ENCODE measurements at places on chromosomes 3 and 15. TPM values are rescaled to one million over a fixed set of nuclear protein-coding genes. Genes with fewer than 3 reads are reported as not detected.

DNA sequence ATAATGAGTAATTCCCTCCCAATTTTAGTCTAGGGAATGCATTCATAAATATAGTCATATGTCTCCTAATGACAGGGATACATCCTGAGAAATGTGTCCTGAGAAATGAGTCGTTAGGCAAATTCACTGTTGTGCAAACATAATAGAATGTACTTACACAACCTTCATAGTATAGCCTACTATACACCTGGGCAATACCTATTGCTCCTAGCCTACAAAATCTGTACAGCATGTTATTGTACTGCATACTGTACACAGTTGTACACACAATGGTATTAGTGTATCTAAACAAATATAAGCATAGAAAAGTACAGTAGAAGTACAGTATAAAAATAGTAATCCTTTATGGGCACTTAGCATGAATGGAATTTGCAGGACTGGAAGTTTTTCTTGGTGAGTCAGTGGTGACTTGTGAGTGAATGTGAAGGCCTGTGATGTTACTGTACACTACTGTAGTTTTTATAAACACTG, 6.6 kb downstream of the DTWD1 start:
- DNase-seq: no peak

- no peak for DNase-seq
Observed at GRCh38 chr3:78277220-78277619, 1237.3 kb downstream of the ROBO2 start.

DNA sequence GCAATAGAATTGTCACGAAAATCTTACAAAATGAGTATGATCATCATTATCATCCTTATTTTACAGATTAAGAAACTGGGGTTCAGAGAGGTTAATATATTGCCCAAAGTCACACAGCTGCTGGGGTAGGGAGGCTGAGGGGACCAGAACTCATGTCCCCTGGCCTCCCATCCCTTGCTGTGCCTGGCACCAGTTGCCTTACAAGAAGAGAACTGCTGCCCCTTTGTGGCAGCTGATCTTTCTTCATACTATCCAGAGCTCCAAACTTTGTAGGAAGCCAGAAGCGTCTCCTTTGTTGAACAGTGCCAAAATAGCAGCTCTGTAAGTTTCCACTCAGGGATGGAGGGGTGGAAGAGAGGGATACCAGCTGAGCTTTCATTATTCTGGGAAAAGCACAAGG, 236.8 kb upstream of the TBC1D5 start:
- DNase-seq: no peak

GRCh38 chr15:90924375-90924774, 8.0 kb downstream of the HDDC3 start:
- DNase-seq: no peak

DNA sequence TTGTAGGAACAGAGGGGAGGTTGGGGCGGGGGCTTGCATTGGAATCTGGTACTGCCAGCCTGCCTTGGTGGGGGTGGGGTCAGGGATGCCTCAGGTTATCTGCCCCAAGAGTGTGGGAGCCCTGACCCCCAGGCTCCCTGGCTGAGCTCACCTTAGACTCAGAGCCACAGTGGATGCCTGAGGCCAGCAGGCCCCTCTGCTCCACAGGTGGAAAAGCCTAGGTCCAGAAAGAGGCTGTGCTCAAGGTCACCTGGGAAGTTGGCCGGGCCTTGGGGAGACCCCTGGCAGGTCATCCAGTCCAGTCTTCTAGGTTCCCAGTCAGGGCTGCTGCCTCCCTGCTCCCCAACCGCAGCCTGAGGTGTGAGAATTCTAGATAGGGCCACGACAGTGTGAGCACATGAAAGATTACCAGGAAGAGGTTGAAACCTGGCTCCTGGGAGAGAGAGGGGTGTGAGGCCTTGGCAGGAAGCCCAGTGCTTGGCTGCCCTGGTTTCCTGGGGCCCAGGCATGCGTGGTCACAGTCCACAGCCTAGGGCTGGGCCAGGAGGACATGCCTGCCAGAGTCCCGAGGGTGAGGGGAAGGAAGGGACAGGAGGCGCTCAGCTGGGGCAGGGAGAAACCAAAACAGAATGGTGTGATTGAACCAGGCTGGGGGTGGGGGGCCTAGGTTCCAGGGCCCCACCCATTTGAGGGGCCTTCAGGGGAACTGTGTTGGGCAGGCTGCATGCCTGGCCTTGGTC, 4.9 kb downstream of the HDAC11 start:
- peak; percentile 87 for DNase-seq

DNA sequence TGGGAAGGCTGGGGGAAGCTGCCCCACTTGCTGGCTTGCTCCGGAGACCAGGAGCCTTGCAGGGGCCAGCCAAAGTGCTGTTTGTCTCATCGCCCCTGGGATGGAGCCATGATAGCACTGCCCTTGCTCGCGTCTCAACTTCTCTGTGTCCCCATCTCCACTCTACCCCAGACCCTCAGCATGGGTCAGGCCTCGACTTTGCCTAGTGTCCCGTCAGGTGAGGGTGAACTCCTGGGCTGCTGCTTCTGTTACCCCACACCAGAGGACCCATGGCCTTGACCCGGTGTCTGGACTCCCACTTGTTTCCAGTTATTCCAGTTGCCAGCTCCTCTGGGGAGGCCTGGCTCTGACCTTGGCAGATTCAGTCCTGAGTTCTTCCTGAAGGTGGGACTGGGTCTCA, 36.5 kb upstream of the DUSP7 start:
- DNase-seq: peak; percentile 17

DNA sequence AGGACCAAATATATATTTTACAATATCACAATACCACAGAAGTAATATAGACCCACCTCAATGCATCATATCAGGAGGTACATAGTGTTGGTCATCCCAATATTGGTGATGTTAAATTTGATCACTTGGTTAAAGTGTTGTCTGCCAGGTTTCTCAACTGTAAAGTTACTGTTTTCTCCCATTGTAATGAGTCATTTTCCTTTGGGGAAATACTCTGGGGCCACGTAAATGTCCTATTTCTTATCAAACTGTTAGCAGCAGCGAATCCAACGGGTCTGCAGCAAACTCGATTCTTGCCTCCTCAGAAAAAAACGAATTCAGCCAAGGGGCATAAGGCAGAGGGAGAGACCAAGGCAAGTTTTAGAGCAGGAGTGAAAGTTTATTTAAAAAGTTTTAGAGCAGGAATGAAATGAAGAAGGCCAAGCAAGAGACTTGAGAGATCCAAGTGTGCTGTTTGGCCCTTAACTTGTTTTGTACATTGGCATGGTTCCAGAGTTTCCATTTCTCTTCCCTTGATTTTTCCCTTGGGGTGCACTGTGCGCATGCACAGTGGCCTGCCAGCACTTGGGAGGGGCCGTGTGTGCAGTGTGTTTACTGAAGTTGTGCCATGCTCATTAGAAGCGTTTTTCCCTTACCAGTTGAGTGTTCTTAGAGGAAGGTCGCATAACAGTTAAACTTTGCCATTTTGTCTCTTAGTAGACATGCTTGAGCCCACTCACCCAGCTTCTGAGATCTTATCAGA, 512.5 kb downstream of the AGBL1 start:
- peak; percentile 71 for DNase-seq

- no peak for DNase-seq
Observed at GRCh38 chr3:32438596-32439344, 47.1 kb downstream of the CMTM7 start.

DNA sequence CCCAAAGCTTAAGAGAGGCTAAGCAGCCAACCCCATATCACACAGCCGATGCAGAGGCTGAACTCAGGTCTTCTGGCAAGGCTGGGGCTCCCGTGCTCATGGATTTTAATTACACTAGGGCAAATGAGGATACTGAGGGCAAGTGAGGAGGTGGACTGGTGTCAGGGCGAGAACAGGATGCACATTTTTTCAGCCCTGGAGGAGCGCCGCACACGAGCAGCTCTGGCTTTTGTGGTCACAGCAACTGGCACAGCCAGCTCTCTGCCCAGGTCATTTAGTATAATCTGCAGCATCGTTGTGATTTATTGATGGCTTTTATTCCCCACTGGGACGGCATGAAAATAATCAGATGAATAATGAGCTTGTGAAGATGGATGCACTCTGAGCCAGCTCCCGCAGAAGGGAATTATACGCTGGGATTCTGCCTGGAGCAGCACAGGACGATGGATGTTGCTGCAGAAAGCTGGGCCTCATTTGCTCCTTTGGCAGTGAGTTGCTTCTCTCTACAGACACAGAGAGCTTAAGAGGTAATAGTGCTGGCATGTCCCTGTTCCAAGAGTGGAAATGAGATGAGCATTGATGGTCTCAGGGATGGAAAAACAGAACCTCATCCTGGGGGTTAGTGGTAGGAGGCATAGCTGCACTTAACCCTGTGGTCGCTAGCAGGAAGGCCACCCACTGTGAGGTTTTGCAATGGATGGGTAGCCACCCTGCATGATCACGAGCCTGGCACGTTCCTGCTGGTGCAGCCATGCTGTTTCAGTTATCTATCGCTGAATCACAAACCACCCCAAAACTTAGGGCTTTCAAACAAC, 135.4 kb downstream of the UACA start:
- no peak for DNase-seq

DNA sequence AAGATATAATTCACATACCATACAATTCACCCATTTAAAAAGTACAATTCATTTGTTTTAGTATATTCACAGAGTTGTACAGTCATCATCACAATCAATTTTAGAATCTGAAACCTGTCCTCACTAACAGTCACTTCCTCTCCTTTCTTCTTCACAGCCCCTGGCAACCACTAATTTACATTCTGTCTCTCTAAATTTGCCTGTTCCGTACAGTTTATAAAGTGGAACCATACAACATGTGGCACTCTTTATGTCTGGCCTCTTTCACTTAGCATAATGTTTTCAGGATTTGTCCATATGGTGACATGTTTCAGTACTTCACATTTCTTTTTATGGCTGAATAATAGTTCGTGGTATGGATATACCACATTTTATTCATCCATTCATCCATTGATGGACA, 22.7 kb downstream of the ERICH6 start:
- DNase-seq: no peak

GRCh38 chr3:160210799-160211221, 14.4 kb upstream of the C3orf80 start:
- no peak for DNase-seq

DNA sequence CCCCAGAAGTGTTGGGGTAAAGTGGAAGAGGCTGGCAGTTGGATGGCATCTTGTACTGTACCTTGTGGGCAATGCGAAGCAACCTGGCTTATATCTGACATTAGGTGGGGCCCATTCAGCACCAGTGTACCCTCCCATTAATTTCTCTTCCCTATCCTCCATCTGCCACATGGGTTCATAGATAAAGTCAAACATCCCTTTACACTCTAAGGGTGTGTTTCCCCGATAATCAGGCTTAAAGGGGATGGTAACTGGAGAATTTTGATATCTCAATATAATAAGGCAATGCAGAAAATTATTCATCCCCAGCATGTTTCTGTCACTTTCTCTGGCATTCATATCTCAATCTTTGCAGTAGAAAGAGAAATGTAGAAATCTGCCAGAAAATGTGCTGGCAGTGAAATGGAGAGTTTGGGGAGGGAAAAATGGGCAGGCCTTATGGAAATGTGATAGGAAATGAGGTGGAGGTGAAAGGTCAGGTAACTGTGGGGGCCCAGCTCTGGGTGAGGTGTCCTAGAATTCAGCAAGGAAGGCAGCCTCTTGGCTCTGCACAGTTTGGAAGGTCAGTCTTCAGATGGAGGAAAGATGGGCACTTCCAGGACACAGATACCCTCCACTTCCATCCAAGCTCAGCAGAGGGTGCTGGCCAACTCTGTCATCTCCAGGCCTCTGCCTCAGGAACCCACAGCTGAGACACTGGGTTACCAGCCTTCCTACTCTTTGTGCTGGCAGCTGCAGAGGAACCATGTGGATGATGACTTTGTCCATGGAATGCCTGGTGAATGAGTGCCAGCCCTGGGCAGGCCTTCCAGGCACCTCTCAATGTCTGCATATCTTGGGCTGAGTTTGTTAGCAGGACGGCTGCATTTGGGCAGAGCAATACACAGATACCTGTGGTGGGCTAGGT, 325.9 kb upstream of the CTDSPL start:
- peak; percentile 64 for DNase-seq

- no peak for DNase-seq
Observed at GRCh38 chr15:66896611-66897010, 168.8 kb upstream of the SMAD3 start.

GRCh38 chr15:60697750-60698149, 218.8 kb upstream of the ICE2 start:
- DNase-seq: no peak

GRCh38 chr3:12034440-12034839, 30.3 kb downstream of the SYN2 start:
- DNase-seq: no peak

DNA sequence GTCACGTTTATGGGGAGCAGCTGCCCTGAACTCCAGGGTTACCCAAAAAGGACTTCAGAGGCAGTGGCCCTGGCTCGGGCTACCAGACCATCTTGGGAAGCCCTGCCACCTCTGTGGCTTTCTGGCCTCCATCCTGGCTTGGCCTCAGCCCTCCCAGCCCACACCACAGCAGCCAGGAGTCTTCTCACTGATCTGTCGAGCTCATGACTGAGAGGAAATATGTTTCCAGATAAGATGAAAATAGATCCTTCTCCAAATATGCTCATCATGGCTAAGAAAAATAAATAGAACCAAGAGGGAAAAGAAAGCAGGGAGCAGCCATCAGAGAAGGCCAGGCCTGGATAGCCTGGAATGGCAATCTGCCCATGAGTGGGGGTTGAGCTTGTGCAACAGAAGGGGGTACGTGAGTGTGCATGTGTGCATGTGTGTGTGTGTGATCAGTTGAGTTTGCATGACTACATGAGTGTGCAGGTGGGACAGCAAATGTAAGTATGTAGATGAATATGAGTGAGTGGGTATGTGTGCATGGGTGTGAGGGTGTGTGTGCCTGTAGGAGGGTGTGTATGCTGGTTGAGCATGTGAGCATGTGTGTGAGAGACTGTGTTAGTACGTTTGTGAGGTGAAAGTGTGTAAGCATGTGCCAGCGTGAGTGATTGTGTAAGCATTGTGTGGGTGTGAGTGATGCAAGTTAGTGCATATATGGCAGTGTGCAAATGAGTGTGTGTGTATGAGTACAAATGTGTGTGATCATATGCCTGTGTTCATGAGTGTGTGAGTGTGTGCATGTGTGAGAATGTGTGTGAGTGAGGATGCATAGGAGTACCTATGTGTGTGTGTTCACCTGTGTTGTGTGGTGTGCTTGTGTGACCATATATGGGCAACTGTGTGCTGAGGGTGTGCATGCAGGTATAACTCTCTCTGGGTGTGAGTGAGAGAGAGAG, 9.9 kb upstream of the RFT1 start:
- no peak for DNase-seq

GRCh38 chr3:45915518-45916231, 27.6 kb upstream of the CXCR6 start:
- no peak for DNase-seq

The FSIP1 gene
- total RNA-seq: 0.75 TPM

The LNP1 gene
- 3.3 TPM for total RNA-seq

The TRIM42 gene
- not detected for total RNA-seq

The FMN1 gene
- total RNA-seq: 2.2 TPM

The ESYT3 gene
- 1.7 TPM for total RNA-seq

The STX19 gene
- not detected for total RNA-seq

The WNT5A gene
- total RNA-seq: 5.8 TPM

The FES gene
- 11.7 TPM for total RNA-seq

Data from heart left ventricle (tissue), 16 donors.